Renal cortex interstitium (tissue), 15 donors: ENCODE measurements at places on chromosomes 4 and X. TPM values are rescaled to one million over a fixed set of nuclear protein-coding genes. Genes with fewer than 3 reads are reported as not detected.

DNA sequence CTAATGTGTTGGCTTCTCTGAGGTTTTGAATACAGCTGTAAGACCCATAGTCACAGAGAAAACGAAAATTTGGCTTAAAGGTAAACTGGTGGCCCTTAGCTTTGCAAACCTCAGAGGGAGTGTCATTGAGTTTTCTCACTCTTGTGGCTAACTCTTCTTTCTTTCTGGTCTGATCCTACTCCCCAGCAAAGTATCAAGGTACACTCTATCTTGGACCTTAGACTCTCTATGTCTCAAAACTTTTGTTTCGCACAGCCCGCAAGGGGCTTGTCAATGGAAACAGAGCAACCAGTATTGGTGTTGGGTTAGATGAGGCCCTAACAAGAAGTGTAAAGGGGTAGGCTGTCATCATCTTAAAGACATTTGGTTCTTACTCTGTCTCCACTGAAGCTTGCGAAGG is 19.8 kb downstream of the APOO start:
- no peak for DNase-seq

The NXF2B gene
- polyA plus RNA-seq, result 0.48 TPM

GRCh38 chr4:73815145-73815544 is 21.3 kb upstream of the CXCL6 start:
- no peak for DNase-seq

The IQCM gene
- polyA plus RNA-seq, result not detected

DNA sequence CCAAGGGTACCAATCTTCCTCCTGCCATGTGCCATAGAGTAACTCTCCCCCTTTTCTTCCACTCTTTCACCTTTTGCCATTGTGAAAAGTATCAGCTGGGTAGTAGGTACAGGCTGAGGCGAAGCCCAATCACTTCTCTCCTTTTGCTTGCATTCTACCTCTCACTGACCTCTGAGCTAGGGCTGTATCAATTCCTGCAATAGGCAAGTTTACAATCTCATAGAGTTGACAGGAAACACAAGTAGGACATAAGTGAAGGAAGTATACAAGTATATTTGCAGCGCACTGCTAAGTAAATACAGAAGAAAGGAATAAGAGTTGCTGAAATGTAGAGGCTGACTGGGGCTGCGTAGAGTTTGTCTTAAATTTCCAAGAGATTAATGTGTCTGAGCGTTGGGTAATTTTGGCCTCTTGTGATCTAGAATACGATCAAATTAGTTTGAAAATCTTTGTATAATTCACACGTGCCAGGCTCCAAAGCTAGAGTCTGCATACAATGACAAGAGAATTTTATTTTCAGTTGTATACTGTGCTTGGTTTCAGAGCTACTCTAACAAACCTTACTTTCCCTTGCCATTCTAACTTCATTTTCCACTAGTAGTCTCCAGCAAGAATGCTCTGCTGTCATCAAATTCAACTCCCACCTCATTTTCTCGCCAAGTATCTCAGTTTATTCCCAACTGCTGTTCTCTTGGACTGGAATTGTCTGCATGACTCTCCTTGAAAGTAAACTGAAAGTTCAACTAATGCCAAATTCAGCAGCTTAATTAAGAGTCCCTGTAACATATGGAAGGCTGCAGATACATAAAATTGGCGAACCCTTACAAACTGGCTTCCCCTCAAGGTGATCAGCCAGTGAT is 90.3 kb downstream of the ATP11C start:
- no peak for DNase-seq

DNA sequence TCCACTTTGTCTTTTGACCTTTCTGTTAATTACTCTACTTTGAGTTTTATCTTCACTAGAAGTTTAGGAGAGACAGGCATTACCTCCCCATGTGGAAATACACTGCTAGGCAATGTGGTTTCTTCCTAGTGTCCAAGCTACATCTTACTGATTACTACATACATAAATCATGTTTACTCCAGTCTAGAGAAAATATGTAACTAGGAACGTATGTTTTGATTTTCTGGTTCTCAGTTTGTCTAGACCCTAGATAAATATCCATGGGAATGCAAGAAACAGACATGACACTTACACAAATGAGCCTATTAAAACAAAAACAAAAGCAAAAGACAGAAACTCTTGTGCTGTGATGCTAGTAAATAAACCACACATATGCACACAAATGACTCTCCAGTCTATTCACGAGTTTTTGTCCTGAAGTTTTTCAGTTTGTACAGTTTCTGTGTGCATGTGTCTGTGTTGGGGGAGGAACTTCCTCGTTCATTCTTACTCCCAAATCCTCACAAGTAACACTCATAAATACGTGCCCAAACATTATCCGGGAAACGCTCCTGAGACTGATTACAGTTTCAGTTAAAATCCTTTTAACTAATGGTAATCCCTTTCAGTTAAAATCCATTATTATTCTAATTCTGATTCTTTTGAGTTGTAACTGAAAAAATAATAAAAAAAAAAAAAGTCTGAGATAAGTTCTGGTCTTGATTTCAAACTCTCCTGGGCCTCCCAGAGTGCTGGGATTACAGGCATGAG is 283.5 kb upstream of the FTHL17 start:
- DNase-seq, result no peak

- no peak for DNase-seq
Observed at GRCh38 chr4:20428436-20429160, 176.9 kb downstream of the SLIT2 start.

The GDPD2 gene
- polyA plus RNA-seq, result 1.8 TPM

The MAGEE1 gene
- polyA plus RNA-seq, result 6.8 TPM

DNA sequence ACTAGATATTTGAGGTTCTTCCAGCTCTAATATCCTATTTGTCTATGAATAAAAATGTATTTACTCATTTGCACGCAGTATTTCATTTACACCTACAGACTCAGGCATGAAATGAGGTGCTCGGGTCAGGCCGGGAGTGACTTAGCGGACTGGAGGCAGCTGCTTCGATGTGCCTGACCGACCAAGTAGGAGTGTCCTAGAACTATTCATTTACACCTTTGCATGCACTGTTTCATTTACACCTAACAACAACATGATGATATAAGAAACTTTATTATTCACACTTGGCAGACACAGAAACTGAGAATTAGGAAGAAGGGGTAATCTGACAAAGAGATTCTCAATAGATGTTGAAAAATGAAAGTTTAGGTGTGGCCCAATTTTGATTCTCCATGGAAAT is 28.7 kb upstream of the FAT1 start:
- no peak for DNase-seq

- no peak for DNase-seq
Observed at GRCh38 chr4:112585977-112586736, 50.6 kb downstream of the ZGRF1 start.

DNA sequence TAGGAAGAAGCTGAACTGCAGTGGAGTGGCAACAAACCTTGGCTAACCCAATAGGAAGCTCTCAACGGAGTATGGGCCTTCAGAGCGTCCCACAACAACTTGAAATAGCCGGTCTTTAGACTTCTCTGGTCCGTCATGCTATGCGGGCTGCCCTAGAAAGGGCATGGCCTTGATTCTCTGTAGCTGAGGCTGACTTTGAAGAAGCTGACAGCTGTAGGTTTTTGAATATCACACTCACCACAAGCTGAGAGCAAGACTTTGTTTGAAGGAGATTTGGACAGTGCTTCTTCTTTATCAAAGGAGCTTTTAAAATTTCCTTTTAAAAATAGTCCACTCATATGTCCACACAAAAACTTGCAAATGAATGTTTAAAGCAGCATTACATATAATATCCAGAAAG is 322.9 kb downstream of the CAMK2D start:
- DNase-seq, result no peak

The CFP gene
- 1.8 TPM for polyA plus RNA-seq

The NDNF gene
- 64.4 TPM for polyA plus RNA-seq

DNA sequence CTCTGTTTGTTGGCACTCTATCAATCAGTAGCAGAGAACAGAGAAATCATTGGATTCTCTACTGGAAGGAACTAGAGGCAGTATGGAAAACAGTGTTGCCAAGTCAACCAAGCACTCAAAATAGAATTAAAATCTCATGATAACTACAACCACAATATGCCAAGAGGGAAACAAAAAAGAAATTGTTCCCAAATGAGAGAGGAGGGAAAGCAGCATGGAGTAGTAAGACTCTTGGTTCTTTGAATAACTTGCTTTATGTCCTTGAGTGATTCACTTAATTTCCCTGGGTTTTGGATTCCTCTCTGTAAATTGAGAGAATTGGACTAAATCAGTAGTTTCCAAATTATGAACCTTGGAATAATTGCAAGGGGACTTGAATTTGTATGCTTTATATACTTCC is 285.5 kb upstream of the ANKRD50 start:
- no peak for DNase-seq

The NHS gene
- polyA plus RNA-seq, result 19.5 TPM

GRCh38 chr4:40394236-40394635 is 59.1 kb downstream of the CHRNA9 start:
- DNase-seq, result no peak

The NPY1R gene
- 20.8 TPM for polyA plus RNA-seq

DNA sequence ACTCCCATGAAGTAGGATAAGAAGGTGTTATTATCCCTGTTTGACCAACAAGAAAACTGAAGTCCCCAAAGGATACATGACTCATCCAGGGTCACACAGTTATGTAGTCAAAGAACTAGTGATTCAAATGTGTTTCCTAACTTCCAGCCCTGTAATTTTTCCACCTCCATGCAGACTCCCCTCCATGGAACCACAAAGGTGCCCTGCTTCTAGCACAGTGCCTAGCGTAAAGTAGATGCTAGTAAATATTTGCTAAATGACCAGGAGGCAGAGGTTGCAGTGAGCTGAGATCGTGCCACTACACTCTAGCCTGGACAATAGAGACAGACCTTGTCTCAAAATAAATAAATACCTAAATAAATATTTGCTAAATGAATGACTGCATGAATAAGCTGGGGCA is 55.8 kb downstream of the FRMPD3 start:
- no peak for DNase-seq

GRCh38 chrX:63809173-63809572 is 24.2 kb upstream of the ARHGEF9 start:
- DNase-seq, result no peak

GRCh38 chrX:136165406-136165805 is 18.1 kb downstream of the FHL1 start:
- DNase-seq, result no peak

GRCh38 chrX:68874076-68874475 is 45.3 kb downstream of the EFNB1 start:
- no peak for DNase-seq

The RIPPLY1 gene
- polyA plus RNA-seq, result 2.4 TPM

DNA sequence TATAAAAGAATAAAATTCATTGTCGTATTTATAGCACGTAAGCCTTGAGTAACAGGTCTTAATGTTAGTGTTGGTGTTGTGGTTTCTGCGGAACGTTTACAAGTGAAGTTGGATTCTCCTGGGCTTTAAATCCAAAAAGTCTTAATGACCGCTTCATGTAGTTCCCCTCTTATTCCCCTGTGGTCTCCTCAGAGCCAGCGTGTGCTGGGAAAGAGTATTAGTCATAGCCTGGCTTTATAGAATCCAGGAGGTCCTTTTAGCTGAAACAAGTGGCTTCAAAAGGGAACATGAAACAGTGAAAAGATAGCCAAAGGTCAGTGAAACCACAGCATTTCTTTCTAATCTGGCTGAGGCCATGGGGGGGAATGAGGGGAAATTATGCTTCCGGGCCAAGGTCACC is 79.1 kb downstream of the CLCN4 start:
- no peak for DNase-seq

The CXorf65 gene
- not detected for polyA plus RNA-seq

The ASB12 gene
- polyA plus RNA-seq, result 0.70 TPM

The CTAG1A gene
- polyA plus RNA-seq, result not detected

The HSFX1 gene
- 1.7 TPM for polyA plus RNA-seq

DNA sequence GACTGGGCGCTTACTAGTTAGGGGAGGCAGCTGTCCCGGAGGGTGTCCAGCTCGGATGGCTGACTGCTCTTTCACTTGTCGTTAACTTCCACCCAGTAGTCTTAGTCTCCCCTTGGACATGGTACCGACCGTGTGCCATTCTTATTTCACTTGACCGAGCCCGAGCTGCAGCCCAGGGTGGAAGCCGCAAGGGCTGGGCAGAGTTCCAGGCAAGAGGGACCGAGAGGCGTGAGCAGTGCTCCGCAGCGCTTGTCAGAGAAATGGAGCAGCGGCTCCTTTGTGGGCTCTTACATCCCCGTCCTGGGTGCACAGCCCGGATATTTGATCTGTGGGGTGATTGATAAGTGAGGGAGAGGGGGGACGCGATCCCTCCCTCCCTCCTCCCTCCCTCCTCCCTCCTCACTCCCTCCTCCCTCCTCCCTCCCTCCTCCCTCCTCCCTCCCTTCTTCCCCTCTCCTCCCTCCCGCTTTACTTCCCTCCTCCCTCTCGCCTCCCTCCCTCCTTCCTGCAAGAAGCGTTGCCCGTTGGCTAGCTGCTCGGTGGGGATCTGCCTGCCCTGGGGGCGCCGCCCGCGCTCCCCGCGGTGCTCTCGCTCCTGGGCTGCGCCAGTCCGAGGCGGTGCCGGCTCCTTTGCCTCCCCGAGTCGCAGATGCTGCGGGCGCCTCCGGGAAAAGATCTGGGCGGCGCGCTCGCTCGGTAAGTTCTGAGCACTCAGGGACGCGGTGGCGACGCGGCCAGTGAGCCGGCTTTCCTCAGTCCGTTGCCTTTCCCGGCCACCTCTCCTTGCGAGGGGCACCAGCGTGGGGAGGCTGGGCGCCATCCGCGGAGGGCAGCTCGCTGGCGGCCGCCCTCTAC is at the start of gene SLITRK2:
TSS of gene SLITRK2 (plus strand) at position 499 of the 855 bp plus-strand sequence. CDS start 4,597 bp downstream, outside the sequence.
- DNase-seq, result no peak

- no peak for DNase-seq
Observed at GRCh38 chrX:13271511-13271910, 48.3 kb downstream of the ATXN3L start.

GRCh38 chr4:19987746-19988145 is 264.0 kb upstream of the SLIT2 start:
- no peak for DNase-seq

DNA sequence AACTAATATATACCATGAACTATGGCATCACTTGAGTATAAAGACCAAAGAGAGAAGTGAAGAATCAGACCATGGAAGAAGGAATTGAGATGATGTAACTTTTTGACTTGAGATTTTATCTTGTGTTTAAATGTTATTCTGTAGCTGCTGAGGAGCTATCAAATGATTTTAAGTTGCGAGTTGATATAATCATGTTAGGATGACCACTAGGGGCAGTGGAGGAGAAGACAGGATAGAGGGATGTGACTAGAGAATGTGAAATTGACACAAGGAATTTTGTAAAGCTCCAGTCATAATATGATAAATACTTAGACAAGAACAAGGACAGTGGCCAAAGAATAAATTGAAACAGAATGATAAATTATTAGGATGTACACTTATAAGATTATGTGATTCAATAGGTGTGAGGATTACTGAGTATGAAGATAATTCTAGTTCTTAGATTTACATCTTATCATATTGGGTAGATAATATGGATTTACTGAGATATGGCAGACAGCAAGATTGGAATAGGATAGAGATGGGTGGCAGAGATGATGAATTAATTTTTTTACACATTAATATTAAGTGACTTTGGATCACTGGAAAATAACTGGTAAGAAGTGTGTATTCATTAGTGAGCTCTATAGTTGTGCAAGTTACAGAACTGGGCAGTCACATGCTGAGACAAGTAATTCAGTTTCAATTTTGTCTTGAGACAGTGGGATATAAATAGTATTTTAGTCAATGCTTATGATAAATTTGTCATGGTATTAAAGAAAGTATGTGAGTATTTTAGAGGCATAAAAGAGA is 816.0 kb upstream of the PCDH10 start:
- no peak for DNase-seq

GRCh38 chr4:6663596-6664393 is 23.3 kb downstream of the MRFAP1 start:
- DNase-seq, result no peak

- no peak for DNase-seq
Observed at GRCh38 chr4:151540728-151541388, 131.9 kb downstream of the FHIP1A start.
